D721Med (cell line): ENCODE measurements at places on chromosomes 4 and X.

- no peak for DNase-seq
Observed at GRCh38 chr4:127708985-127709384, 21.2 kb upstream of the SLC25A31 start.

- DNase-seq: no peak
Observed at GRCh38 chr4:85707611-85708010, 232.7 kb downstream of the ARHGAP24 start.

DNA sequence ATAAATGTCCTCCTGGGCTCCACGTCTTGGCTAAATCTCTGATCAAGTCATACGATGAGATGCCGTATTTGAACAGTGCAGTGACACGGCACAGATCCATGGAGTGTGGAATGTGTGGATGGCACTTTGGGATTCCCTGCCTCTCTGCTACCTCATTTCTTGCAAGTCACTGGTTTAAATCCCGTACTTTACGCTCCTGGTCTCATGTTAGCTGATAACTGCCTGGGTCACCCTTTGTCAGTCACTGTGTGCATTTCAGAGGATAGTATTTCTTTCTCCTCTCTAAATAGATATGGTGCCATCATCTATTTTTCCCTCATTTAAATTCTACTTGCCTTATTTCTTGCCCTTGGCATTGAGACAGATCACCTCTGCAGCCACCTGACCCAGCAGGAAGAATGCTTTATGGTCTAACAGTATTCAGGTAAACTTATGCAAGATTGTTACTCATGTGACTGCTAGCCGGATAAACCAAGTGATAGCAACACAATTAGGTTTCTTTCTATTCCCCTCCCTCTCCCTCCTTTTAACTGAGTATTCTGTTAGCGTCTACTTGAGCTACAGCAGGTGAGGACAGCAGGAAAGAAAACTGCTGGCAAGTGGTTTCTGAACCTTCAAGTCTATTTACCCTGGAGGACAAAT lies 2.8 kb downstream of the EGF start:
- DNase-seq: no peak

DNA sequence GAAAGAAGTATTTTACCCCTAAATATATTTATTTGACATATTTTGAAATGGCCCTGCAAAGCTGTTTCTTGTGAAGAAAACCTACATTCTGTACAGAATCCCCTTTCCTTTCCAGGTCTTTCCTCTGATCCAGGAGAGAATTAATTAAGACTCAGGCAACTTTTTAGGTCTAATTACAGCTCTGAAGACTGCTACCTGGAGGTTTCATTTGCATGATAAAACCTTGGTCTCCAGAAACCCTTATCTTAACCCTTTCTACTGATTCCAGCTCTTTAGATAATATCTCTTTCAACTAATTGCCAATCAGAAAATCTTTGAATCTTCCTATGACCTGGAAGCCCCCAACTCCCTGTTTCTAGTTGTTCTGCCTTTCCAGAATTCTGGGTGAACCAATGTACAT lies 224.0 kb downstream of the FAM47A start:
- DNase-seq: no peak

- no peak for DNase-seq
Observed at GRCh38 chr4:99852199-99852749, 35.6 kb downstream of the DAPP1 start.

DNA sequence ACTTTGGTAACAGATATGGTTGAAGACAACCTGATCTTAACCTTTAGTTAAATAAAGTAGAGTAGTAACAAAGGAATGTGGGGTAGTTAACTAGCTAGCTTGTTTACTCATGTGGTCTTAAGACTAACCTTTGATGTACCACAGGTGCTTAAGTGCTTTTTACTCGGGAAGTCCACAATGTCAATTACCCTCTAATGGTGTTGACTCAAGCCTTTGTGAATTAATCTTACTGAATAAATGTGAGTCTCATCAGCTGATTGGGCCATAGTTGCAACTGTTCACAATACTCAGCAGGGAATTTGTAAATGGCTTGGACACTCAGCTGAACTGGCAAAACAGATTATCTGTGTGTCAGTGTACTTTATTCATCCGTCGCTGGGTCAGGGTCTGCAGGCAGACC lies 119.0 kb upstream of the UGT8 start:
- DNase-seq: no peak

- DNase-seq: no peak
Observed at GRCh38 chr4:137408527-137409177, 123.6 kb downstream of the PCDH18 start.

DNA sequence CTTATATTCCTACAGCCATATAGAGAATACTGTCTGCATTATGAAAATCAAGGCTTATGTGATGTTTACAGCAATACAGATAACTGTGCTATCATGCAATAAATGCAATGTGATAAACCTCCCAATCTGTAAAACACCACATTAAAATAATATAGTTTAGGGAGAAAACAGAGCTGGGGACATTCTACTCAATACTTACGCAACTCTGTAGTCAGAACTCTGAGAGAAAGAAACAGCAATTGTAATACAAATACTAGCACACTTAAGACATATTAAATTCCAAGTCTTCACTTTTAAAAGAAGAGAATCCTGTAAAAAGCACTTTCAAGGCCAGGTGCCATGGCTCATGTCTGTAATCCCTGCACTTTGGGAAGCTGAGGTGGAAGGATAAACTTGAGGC lies 61.4 kb downstream of the ANKRD17 start:
- DNase-seq: no peak

GRCh38 chrX:133523081-133523487 lies 107.8 kb upstream of the GPC4 start:
- no peak for DNase-seq

GRCh38 chr4:8032381-8032780 lies 92.7 kb upstream of the AFAP1 start:
- DNase-seq: no peak

GRCh38 chr4:122591196-122591595 lies 29.7 kb downstream of the IL21 start:
- no peak for DNase-seq

DNA sequence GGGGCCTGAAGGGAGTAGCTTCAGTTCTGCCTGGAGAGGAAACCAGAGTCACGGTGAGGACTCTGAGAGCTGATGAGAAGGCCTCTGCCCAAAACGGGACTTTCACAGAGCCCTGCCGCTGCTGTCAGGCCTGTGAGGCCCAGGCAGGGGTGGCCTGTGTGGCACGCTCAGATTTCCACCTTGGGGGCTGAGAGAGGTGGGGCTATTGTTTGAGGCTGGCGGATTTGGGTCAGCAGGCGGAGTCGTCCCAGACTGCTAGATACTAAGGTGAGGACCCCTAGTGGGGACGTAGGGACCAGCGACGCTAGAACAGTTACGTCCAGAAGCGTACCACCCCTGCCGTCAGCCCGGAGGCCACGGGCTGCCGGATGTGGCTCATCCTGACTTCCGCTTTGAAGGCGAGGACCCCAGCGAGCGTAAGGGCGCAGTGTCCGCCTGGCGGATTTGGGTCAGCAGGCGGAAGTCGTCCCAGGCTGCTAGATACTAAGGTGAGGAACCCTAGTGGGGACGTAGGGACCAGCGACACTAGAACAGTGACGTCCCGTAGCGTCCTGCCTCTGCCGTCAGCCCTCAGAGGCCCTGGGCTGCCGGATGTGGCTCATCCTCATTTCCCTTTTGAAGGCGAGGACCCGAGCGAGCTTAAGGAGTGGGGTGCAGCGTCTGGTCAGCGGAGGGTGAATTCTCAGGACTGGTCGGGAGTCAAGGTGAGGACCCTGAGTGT lies at the start of gene MAGEB1:
Gene MAGEB1, plus strand, starts transcription at position 378 of the 721 bp plus-strand sequence. CDS start 3,348 bp downstream, outside the sequence.
- DNase-seq: no peak

DNA sequence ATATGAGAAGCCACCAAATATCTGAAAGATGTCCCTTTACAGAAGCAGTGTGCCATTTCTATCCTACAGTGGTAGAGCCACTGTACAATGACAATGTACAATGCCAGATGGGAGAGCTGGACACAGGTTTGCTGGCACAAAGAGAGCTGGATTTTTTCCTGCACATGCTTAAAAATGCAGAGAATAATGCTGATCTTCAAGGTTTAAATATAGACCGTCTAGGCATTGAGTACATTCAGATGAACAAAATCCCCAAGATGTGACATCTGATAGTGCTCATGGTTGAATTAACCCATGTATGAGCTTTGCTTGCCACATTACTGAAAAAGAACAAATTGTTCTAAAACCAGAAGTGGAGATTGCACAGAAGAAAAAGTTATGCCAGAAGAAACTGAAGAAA lies 11.7 kb downstream of the ADGRL3 start:
- no peak for DNase-seq

DNA sequence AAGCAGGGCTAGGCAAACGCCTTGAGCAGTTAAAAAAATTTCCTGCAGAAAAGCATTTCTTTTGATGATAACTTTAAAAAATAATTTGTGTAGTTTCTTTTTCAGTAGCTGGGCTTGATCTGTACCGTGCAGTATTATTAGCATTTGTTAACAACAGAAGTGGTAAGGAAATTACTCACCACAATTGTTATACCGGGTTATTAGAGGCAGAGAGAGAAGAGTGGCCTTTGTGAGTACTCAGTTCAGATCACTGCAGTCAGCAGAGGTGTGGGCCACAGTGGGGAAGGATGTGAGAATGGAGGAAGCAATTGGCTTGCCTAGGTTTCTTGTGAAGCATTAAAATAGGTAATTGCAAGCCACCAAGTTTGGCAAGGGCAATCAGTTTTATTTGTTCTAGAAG lies 14.3 kb upstream of the IL21 start:
- DNase-seq: no peak

GRCh38 chr4:143336781-143337599 lies at the start of gene GAB1:
TSS of gene GAB1 (plus strand) at chr4:143336876. CDS start at chr4:143337189, 313 bp downstream.
- DNase-seq: no peak

DNA sequence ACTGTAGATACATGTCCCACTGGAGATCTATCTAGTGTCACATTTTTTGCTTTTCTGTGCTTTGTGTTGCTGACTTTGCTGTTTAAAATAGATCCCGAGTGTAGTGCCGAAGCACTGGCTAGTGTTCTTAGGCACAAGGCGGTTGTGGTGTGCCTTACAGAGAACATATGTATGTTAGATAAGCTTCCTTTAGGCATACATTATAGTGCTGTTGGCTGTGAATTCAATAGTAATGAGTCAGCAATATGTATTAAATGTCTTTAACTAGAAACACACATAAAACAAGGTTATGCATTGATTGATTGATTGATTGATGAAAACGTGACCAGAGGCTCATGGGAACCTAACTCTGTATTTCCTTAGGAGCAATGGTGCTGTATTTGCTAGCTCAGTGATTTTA lies 56.2 kb downstream of the COX7B2 start:
- no peak for DNase-seq

DNA sequence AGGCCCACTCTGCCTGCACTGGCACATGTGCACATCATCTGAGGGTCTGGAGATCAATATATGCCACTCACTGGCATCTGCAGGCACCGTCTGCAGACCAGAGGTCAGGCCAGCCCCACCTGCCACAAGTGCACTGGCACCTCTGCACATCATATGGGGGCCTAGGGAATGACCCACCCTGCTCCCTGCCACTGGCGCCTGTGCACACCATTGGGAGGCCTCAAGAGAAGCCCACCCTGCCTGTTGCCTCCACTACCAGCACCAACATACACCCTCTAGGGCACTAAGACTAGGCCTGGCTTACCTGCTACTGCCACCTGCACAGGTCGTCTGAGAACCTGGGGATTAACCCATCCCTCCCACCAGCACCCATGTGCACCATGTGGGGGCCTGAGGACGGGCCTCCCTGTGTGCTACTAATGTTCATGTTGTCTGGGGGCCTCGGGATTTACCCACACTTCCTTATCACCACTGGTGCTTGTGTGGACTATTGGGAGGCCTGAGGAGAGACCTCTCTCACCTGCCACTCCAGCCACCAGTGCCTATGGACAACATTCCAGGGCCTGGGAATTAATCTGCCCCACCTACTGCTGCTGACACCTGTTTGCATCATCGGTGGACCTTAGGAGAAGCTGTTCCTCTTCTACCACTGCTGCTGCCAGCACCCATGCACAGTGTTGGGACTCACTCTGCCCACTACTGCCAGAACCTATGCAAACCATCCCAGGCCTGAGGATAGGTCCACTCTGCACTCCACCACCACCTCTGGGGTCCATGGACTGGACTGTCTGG lies 113.7 kb downstream of the REELD1 start:
- no peak for DNase-seq

DNA sequence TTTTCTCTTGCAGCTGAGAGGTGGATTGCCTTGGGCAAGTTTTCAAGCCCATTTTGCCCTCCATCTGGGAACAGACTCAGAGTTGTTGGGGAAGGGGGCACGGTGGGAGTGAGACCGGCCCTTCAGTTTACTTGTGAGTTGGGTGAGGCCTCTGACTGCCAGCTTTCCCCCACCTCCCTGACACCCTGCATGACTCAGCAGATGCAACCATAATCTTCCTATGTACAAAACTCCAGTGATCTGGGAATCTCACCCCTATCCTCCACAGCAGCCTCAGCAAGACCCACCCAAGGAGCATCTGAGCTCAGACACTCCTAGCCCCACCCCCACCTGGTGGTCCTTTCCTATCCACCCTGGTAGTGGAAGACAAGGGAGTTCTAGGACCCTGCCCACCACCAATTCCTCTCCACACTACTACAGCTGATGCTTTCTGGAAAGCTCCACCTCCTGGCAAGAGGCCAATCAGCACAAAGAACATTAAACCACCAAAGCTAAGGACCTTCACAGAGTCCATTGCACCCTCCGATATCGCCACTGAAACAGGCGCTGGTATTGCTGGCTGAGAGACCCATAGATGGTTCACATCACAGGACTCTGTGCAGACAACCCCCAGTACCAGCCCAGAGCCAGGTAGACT lies 99.4 kb upstream of the STK26 start:
- no peak for DNase-seq

DNA sequence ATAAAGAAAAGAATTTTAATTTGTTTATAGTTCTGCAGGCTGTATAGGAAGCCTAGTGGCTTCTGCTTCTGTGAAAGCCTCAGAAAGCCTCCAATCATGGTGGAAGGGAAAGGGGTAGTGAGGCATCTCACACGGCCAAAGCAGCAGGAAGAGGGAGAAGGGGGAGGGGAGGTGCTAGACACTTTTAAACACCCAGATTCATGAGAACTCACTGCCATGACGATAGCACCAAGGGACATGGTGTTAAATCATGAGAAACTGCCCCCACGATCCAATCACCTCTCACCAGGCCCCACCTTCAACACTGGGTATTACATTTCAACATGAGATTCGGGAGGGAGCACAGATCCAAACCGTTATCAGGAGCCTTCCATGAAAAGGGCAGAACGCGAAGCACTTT lies 18.1 kb downstream of the SMIM31 start:
- DNase-seq: no peak

GRCh38 chrX:111823128-111823527 lies 52.9 kb upstream of the TRPC5OS start:
- DNase-seq: no peak

DNA sequence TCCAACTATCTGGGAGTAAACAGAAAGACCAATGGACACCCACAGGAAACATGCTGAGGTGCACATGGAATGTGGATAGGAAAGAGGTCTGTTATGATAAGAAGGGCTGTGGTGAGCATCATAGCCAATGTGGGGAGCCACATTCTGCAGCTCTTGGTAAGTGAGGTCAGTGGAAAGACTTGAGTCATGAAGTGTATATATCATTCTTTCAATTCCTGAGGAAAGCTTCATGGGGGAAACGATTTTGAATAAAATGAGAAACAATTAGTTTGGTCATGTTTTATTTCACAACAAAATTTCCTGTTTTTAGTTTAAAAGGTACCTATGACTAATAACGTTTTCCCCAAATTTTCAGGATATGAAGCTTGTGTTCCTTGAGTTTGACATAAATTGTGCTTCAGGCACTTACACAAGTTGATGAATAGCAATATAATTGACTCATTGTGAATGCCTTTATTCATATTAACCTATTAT lies 41.4 kb upstream of the RASSF6 start:
- DNase-seq: no peak

- DNase-seq: no peak
Observed at GRCh38 chr4:4402966-4403365, 16.1 kb downstream of the NSG1 start.
